Germinal center (tissue), 1 donor: ENCODE measurements at places on chromosomes 7 and 10.
A peak's percentile ranks its signal among the peaks of the same experiment; 100 is the strongest.

GRCh38 chr7:68417659-68418058, 1180.6 kb upstream of the AUTS2 start:
- no peak for DNase-seq

DNA sequence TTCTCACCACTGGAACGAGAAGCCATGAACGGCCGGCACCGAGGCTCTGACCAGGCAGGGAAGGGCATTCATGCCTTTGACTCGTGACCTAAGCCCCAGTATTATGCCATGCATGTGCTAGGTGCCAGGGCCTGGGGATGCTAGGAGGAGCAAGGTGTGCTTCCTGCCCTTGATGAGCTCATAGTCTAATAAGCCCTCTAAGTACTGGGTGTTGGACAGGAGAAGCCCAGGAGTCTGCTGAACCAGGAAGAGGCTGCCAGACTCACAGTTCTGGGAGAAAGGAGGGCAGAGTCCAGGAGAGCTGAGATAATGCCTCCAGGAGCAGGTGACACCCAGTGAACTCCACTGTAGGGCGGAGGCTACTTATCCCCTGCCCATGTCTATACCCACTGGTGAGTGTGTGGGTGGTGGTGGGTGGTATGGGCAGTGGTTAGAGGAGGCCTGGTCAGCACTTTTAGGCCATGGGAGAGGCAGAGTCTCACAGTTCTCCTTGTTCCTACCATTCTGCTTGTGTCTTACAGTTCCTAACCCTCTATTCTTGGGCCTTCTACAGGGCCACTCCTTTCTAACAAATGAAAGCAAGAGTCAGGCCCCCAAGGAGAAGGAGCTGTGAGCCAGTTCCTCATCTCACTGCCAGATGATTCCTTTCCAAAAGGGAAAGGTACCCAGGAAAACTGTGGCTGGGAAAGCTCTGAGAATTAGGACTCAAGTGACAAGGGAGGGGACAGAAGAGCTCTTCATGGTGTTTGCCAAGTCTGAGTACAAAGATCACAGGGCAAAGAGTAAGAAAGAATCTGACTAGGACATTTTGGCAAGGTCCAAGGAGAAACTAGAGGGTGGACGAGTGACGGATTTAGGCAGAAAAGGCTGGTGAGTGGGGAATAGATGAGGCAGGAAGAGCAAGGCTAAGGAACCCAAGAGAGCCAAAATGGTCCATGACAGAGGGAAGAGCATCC, 3.6 kb upstream of the MXI1 start:
- DNase-seq, result no peak

DNA sequence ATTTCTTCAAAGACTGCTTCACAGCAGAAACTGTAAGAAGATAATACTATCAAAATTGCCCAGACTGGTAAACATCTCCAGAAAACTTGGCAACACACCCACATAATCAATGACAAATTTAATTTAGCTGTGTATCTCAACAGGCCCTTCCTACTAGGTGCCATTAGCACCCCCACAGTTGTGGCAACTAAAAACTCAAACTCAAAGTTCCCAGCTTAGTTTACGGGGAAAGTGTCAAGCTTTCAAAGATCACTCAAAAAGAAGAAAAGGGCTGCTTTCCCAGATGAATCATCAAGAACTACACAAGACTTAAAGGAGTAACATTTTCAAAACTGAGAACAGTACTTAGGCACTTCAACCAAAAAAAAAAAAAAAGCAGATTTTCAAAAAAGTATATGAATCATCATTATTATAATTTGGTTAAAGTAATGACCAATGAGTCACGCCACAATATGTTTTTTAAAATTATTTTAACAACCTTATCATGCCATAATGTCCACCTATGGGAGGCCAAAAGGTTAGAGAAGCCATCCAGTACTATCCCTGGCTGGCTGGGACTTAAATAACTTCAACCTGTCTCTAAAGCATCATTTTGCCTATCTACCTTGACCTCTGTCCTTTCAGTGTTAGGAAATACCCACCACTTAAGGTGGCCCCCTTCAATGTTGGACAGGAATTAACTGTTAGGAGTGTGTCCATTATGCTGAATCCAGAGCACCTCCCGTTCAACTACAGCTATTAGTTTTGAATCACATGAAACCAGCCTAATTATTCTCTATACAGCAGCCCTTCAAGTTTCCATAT, 90.8 kb downstream of the ZFAND4 start:
- no peak for DNase-seq

DNA sequence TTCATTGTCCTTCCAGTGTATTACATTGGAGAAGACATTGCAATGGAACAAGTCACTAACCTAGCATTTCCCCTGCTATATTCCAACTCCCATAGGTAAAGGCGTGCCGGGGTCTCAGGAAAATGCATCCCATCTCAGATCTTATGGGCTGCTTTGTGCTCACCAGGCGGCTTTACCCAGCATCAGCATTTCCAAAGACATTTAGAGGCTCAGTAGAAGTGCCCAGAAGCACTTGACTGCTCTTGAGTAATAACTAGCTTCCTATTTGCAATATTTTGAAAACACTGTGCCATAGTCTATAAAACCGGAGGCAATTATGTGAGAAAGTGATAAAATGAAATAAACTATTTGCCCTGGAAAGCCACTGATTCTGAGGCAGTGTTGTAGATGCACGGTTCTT, 415.0 kb upstream of the NPVF start:
- DNase-seq, result no peak

- DNase-seq, result no peak
Measured at GRCh38 chr7:57772126-57772924, 322.3 kb downstream of the ZNF716 start.

GRCh38 chr10:49279015-49279880, 19.7 kb upstream of the C10orf71 start:
- DNase-seq, result no peak

- DNase-seq, result no peak
Measured at GRCh38 chr10:13483073-13483472, 45.7 kb downstream of the BEND7 start.

DNA sequence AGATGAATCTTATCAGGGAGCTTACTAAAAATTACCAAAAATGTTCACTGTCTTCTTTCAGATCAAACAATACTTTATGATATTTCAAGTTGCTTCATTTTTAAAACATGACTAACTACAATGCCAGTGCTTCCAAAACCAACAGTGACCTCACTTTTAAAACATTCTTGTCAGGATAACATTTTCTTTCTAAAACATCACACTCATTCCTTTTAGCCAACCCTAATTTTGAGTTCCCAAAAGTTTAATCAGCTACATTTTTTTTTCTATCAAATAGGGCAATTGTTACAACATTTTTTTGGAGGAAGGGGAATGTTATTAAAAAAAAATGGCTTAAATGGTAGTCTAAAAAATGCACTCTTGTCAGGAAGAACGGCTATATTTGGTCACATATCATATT, 37.3 kb downstream of the RTKN2 start:
- DNase-seq, result no peak

DNA sequence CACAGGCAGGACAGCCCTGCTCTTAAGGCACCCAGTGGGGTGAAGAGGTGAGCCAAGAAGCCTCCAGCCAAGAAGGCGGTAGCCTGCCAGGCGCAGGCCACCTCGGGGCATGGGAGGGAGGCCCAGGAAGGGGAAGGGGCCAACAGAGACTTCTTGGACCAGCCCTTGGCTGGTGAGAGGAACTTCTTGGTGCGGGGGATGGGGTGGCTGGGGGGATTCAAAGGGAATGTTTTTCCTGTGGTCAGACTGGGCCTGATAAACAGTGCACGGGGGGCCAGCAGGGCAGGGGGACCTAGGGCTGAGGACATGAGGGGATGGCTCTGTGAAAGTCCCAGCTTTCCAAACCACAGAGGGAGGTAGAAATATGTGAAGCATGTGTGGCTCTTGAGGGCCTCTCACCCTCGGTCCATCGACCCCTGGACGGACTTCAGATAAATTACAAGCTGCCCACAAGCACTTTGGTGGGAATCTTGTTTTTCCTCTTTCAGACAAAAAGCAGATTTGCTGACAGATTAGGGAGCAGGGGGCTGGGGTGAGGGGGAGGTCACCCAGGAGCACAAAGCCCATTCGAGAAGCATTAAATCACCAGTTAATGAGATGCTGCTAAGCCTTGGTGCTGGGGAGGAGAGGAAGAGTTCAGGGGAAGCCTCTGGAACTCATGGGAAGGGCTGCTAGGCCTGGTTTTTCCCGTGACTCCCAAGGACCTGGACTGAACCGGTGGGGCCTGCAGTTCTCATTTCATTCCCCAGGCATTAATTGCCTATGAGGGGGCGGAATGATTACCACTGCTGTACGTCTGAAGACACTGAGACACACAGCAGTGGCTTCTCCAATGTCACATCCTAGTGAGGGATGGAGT, 11.3 kb downstream of the CRYGN start:
- no peak for DNase-seq

DNA sequence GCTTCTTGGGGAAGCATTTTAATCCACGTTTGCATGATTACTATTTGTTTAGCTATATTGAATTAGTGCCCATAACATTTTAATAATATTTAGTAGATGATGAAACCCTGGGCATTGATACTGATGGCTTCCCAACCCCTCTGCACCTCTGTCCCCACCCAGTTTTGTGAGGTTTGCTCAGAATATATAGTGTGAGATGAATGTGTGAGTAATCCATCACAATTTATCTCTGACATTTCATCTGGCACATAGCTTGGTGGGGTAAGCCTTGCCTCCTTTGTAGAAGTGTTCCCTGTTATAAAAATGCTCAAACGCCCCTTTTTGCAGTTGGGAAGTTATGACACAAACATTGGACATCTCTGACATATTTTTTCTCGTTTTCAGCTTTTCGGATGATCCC, 104.2 kb downstream of the WNT2 start:
- no peak for DNase-seq

DNA sequence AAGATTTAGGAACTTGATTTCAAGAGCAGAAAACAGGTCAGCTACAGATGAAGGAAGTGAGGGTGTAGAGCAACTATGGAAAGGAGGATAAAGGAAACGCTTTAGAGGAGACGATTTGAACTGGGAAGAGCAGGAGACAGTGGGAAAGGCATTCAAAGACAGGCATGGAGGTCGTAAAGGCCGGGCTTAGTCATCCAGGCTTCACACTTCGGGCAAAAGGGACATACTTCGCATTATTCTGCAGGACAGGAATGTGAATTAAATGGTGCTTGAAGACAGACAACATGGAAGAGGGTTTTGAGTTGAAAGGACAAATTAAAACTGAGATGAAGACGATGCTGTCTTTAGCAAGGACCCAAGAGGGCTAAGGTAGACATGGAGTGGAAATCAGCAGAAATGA, 8.1 kb downstream of the FAM171A1 start:
- DNase-seq, result no peak

- DNase-seq, result peak; percentile 79
Measured at GRCh38 chr10:96719850-96720421, 378 bp downstream of the PIK3AP1 start.

DNA sequence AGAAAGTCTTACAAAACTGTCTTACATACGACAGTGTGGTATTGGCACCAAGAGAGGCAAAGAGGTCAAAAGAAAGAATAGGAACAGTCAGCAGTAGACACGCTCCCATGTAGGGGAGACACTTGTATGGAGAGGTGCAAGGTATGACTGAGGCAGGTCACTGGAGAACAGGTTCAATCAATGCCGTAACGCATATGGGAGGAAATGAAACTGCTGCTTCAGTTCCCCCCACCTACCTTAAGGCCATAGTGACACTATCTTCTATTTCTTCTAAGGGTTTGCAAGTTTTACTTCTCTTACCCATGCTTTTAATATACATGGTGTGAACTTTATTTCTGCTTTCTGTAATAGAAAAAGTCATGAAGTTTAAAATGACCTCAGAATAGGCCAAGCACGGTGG, 5.5 kb upstream of the PITRM1 start:
- peak; percentile 47 for DNase-seq

DNA sequence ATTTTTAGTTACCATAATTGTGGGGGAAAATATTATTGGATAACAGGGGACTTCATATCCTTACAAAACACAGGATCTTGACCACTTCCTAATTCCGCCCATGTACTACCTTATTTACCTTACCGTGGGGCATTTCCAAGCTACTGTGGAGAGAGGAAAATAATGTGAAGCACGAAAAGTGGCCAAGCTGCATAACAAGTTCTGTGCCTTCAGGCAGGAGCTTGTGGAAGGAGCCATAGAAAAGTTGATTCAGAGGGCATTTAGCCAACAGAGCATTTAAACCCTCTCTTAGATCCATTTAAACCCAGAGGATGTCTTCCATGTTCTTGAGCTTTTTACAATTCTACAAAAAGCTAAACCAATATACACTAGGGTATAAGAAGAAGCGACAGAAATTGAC, 41.6 kb downstream of the DNAJB9 start:
- DNase-seq, result no peak

GRCh38 chr10:78458983-78459638, 425.4 kb downstream of the RPS24 start:
- no peak for DNase-seq

GRCh38 chr7:140657891-140658290, 14.9 kb upstream of the ADCK2 start:
- DNase-seq, result no peak

GRCh38 chr10:57314046-57314445, 953.0 kb upstream of the ZWINT start:
- no peak for DNase-seq

DNA sequence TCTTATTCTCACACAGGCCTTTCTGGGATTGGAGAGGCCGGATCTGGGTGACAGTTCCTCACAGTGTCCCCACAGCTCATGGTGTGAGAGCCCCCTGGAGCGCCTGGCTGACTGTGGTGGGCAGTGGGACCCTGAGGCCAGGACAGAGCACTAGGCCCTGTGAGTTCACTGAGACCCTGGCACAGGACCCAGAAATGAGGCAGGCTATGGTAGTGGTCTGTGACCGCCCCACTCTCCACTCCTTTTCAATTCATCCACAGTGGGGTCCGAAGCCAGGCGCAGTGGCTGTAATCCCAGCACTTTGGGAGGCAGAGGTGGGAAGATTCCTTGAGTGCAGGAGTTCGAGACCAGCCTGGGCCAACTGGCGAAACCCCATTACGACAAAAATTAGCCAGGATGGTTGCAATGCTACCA, 95.9 kb upstream of the TNRC18 start:
- no peak for DNase-seq

- DNase-seq, result no peak
Measured at GRCh38 chr7:140316165-140316661, 82.1 kb downstream of the SLC37A3 start.

GRCh38 chr7:96322847-96323461, 1.1 kb upstream of the SLC25A13 start:
- DNase-seq, result no peak

- no peak for DNase-seq
Measured at GRCh38 chr7:48337012-48337621, 165.9 kb downstream of the ABCA13 start.

- no peak for DNase-seq
Measured at GRCh38 chr10:52940921-52941320, 168.3 kb upstream of the MBL2 start.
